ENCODE measurements at places on chromosomes 3 and 15. TPM values are rescaled to one million over a fixed set of nuclear protein-coding genes. Genes with fewer than 3 reads are reported as not detected.

The C15orf62 gene
- not detected for total RNA-seq

The ROPN1 gene
- total RNA-seq: not detected

The SLC6A20 gene
- total RNA-seq: not detected

The SST gene
- total RNA-seq: not detected

The RPL4 gene
- total RNA-seq: 3,026 TPM

The PRRT3 gene
- total RNA-seq: 4.7 TPM

The STAB1 gene
- 0.59 TPM for total RNA-seq

The ROBO2 gene
- total RNA-seq: 0.43 TPM

The MYEF2 gene
- 8.5 TPM for total RNA-seq

The ARGFX gene
- not detected for total RNA-seq

The EIF1B gene
- total RNA-seq: 17.2 TPM

The WDR76 gene
- 3.8 TPM for total RNA-seq
